Effector memory CD4-positive, alpha-beta T cell (primary cell): ENCODE measurements at places on chromosomes 1 and 21.
A peak's percentile ranks its signal among the peaks of the same experiment; 100 is the strongest.

DNA sequence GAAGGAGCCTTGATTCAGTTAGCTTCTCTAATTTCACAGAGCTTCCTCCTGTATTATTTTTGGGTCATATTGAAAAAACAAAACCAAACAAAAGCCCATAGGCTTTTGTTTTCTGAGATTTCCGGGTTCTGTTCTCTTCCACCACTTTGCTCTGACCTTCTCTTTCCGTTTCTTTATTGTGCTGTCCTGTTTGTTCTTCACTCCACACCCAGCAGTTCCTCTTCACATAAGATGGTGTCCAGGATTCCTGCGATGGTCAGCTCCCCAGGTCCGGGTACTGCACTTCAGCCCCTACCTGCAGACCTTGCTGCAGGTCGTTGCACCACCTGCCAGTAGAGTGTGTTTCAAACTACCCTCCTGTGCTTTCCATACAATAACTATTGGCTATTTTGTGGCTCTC, 44.6 kb downstream of the GLUL start:
- no peak for DNase-seq

DNA sequence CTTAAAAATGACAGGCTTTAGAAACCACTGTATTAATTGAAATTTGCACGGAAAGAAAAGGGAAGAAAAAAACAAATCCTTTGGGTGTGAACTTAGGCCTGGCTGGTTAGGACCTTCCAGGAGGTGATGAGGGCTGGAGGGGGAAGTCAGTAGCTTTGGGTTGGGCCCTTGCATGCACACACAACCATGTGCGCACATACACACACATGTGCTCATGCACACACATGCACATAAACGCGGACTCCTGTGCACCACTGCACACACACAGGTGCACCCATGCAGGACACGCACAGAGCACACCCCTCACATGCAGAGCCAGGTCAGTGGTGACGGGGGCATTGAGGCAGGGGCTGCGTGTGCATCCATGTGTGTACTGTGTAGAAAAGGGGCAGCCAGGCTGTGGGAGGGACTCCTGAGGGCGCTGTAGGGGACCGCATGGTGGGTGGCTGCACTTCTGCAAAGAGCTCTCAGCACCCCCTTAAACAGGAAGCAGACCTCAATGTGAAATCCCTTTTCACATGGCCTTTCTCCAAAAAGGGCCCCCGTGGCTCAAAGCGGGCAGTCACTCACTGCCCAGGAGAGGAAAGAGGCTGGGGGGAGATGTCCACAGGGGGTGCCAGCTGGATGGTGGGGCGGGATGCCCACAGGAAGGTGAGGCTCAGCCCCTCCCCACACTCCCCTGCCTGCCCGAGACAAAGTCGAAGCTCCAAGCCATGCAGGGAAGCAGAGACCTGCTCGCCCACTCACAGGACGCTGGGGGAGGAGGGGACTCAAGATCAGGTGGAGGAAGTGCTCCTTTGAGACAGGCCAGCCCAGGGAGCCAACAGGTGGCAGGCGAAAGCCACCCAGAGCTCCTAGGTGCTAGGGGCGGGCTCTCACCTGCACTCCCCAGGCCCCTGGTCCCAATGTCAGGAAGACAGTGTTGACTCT, 95.2 kb downstream of the ITPKB start:
- no peak for DNase-seq

GRCh38 chr1:209391792-209392191, 191.7 kb upstream of the CAMK1G start:
- DNase-seq: no peak

GRCh38 chr1:27000817-27001460, 7.4 kb downstream of the TRNP1 start:
- DNase-seq: no peak

GRCh38 chr1:201983380-201983805, 945 bp downstream of the RNPEP start:
- DNase-seq: no peak

- no peak for DNase-seq
These were observed 27.2 kb downstream of the WLS start for GRCh38 chr1:68204977-68205630.

DNA sequence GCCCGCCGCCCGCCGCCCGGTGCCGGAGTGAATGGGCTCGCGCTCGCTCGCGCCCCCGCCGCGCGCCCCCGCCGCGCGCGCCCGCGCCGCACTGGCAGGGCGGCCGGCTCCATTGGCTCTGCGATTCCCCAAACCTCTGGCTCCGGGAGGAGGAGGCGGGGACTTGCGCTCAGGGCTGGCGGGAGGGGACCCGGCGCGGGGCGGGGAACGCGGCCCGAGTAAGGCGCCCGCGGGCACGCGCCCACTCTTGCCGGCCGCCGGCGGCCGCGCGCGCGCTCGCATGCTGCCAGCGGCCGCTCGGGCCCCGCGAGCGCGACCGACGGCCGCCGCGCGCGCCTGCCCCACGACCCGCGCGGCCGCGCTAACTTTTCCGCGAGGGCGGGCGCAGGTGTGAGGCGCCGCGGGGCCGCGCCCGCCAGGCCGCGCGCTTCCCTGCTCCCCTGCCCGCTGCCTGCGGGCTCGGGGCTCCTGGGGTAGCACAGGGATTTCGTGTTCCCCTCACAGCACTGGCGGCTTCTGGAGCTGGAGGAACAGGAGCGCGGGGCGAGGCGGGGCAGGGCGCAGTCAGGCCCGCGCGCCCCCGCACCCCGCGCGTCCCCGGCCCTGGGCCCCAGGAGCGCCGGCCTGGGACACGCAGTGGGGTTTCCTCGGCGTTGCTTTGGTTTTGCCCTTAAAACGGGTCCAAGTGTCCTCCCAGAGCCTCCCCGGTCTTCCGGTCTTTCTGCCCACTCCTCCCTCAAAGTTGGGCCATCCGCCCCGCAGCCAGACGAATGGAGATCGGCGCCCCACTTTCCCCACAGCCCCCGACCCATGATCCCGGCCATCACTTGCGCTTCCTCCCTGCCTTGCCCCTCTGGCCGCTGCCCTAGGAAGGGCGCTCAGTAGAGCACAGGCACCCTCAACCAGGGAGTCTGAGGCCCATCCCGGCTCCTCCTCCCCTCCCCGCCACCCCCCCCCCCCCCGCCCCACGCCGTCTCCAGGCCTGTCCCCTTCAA, 101.5 kb downstream of the CASZ1 start:
- DNase-seq: peak; percentile 69

DNA sequence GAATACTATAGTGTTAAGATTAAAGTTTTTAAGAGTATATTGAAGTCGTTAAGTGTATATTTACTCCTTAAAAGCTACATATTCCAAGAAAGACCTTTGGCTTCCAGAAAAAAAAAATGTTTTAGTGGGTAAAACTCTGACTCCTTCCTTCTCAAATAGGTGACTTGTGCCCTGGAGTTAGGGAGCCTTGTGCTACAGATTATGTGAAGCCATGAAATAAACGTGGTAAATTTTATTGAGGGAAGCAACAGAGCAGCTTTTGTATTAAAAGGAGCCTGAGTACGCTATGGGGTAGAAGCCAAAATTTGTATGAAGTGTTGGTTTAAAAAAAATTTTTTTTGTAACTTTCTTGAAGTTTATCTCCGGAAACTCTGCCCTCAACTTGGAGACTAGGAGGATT, 994 bp downstream of the RO60 start:
- DNase-seq: no peak

GRCh38 chr1:210413951-210414350, 85.2 kb downstream of the HHAT start:
- DNase-seq: no peak

DNA sequence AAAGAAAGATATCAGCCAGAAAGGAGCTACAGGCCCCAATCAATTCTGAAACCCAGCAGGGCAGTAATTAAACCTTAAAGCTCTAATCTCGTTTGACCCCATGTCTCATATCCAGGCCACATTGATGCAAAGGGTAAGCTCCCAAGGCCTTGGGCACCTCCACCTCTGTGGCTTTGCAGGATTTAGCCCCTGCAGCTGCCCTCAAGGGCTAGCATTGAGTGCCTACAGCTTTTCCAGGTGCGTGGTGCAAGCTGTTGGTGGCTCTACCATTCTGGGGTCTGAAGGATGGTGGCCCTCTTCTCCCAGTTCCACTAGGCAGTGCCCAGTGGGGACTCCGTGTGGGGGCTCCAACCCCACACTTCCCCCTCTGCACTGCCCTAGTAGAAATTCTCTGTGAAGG, 429.9 kb downstream of the NPHP4 start:
- DNase-seq: no peak

- no peak for DNase-seq
These were observed 98.1 kb downstream of the ADSS2 start for GRCh38 chr1:244353551-244354091.

DNA sequence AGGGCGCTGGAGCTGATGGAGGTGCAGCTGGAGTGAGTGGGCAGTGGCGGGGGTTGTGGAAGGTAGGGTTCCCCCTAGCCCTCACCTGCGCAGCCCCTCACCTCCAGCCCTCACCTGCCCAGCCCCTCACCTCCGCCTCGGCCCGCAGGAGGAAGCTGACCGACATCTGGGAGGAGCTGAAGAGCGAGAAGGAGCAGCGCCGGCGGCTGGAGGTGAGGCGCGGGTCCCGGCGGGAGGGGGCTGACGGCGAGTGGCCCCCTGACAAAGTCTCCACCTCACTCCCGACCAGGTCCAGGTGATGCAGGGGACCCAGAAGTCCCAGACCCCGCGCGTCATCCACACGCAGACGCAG, 2.7 kb downstream of the EVA1B start:
- no peak for DNase-seq

- DNase-seq: no peak
These were observed 76.7 kb downstream of the SIPA1L2 start for GRCh38 chr1:232553050-232553754.

GRCh38 chr1:31216016-31216415, 23.7 kb downstream of the NKAIN1 start:
- DNase-seq: no peak

- no peak for DNase-seq
These were observed 9.8 kb downstream of the KCNN3 start for GRCh38 chr1:154860156-154860870.
